Naive B cell (primary cell): ENCODE measurements at places on chromosomes 3 and 15.
A peak's percentile ranks its signal among the peaks of the same experiment; 100 is the strongest.

DNA sequence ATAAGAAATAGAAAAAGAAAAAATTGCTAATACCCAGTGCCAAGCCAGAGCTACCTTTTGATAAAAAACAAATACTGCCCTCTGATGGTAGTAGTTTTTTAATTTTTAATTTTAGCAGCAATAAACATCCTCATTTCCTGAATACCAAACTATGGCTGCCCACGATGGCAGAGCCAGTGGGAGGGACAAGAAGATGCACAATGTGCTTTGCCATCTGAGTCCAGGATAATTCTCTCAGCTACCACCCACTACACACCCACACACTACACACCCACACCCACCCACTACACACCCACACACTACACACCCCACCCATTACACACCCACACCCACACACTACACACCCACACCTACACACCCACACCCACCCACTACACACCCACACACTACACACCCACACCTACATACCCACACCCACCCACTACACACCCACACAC lies 17.8 kb downstream of the CEP19 start:
- peak; percentile 30 for DNase-seq

DNA sequence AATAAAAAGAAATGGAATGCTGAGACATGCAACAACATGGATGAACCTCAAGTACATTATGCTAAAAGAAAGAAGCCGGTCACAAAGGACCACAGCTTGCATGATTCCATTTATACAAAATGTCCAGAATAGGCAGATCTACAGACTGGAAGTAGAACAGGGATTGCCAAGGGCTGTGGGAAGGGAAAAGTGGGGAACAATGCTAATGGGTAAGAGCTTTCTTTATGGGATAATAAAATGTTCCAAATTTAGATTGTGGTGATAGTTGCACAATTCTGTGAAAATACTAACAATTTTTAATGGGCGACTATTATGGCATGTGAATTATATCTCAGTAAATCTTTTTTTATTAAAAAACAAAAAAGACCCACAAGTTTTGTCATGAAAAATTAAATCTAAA lies 106.2 kb downstream of the TMCO5A start:
- DNase-seq, result no peak

- DNase-seq, result no peak
These were observed 4.9 kb upstream of the ACKR4 start for GRCh38 chr3:132592216-132592615.

- no peak for DNase-seq
These were observed 37.0 kb downstream of the CHDH start for GRCh38 chr3:53809267-53809666.

GRCh38 chr3:114627770-114628169 lies 333.9 kb downstream of the TIGIT start:
- DNase-seq, result no peak

- DNase-seq, result no peak
These were observed 40.7 kb downstream of the SNRK start for GRCh38 chr3:43326891-43327581.

- peak; percentile 88 for DNase-seq
These were observed at the start of gene RCCD1 for GRCh38 chr15:90954712-90955623. RCCD1 (plus strand) TSS chr15:90954884; CDS start chr15:90956735, 1,851 bp downstream.

DNA sequence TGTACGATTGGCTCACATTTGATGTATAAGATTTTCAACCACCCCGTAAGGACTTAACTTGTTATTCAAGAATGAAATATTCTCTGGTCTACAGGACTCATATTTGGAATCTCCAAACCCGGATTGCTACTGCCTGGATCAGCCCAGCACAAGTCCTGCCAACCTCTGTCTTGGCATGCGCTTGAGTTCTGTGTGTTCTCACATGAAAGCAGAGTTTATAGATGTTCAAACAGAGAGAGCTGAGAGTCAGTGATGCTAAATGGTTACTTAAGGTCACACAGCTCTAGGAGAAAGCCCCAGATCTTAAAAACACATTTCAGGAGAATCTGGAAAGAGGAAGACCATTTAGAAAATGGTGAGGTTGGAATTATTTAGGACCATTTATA lies 268.0 kb upstream of the TBL1XR1 start:
- no peak for DNase-seq

GRCh38 chr3:126211569-126211968 lies 31.2 kb upstream of the ALDH1L1 start:
- no peak for DNase-seq
